ENCODE measurements at places on chromosomes 12 and 14. TPM values are rescaled to one million over a fixed set of nuclear protein-coding genes. Genes with fewer than 3 reads are reported as not detected.

DNA sequence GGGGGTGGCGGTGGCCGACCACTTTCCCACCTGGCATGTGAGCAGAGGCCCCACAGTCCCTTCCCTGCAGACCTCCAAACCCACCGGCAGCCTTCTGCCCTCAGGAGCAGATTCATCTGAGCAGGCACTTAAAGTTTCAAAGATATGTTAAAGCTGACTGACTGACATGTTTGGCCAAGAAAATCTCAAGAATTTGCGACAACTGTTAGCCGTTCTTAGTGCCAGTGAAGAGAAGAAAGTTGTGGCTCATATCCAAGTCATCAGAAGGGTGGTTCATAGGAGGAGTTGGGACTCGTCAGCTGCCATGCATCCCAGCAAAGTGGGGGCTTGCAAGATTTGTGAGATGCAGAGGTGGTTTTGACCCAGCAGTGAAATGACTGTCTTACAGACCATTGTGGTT lies 27.2 kb downstream of the ELK3 start:
- no peak for DNase-seq

Gene TSPAN8
- total RNA-seq = not detected

Gene B3GNT4
- 0.17 TPM for total RNA-seq

Gene KRT75
- total RNA-seq = not detected

Gene OAS3
- 9.4 TPM for total RNA-seq

GRCh38 chr14:99972748-99973466 lies 92.3 kb upstream of the EVL start:
- DNase-seq = no peak
